ENCODE measurements at places on chromosomes 1 and 21. TPM values are rescaled to one million over a fixed set of nuclear protein-coding genes. Genes with fewer than 3 reads are reported as not detected.

ATP1A2 gene
- not detected for total RNA-seq

FBXO2 gene
- 0.50 TPM for total RNA-seq

LCE1B gene
- total RNA-seq = 0.22 TPM

SPATA21 gene
- under 0.01 TPM for total RNA-seq

SLC25A33 gene
- 8.2 TPM for total RNA-seq

SPATA6 gene
- 6.2 TPM for total RNA-seq

ANGPTL3 gene
- total RNA-seq = not detected

SNRPE gene
- 112 TPM for total RNA-seq

All from thoracic aorta endothelial cell (primary cell).